ENCODE measurements at places on chromosomes 7 and 10.

GRCh38 chr7:101216001-101216859 is 1.2 kb downstream of the PLOD3 start:
- no peak for DNase-seq

DNA sequence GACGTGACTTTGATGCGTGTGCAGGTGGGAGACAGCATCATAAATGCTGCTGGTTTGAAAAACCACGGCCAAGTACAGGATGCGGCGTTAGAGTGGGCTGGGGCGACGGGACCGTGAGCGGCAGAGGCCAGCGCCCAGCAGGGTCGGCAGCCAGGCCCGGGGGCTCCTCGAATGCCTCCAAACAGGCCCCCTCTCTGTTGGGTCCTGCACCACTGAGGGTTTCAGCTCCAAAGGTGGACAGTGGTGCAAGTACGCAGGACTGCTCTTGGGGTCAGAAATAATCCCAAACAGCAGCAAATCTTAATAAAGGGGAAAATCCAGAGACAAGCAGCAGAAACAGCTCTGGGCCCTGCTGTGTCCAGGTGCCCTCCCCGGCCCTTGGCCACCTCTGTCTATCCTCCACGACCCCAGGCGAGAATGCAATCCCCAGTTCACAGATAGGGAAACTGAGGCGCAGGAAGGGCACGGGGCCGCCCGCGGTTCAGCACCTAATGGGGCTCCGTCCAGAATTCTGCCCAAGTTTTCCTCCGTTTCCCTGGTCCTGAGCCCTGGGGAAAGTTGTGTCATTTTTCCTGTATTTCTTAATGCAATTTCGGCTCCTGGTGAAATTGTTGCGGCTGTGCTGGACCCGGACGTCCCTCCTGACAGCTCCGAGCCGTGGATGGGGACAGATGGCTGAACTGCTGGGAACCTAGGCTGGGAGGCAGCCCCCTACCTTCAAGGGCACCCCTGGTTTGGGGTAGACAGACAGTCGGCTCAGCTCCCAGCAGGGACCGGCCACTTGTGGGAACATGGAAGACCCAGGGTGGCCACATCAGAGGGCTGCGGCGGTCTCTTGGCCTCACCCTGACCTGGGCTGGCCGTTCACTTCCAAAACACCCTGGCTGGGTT is 97.4 kb downstream of the FOXL3 start:
- no peak for DNase-seq

DNA sequence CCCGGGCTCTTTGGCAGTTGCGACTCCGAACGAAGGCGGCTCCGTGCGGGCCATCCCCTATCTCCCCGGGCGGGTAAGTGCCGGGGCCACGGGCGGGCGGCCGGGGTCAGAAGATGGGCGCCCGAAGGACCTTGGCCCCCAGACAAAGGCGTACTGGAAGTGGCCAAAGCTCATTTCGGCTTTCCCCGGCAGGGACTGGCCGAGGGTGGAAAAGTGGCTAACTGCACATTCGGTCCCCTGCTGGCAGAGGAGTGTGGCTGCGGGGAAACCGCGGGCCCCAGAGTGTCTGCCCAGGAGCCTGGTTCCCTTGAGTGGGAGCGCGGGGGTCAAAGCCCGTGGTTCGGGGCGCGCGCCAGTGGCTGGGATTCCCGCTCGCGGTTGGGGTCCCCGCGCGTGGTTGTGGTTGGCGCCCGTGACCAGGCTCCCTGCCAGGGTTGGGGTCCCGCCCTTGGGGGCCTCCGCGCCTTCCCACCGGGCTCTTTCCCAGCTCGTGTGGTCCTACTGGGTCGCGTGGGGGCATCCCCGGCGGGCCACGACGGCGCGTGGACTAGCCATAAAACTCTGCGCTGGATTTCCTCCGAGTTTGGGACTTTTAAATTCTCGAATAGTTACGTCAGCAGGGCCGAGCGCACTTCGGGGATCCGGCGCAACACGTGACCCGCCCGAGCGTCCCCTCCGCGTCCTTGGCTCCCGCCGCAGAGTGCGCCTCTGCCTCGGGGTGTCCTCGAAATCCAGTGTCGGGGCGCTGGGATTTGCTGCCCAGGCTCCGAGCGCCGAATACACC is 124.4 kb downstream of the TACC2 start:
- no peak for DNase-seq

- peak; percentile 84 for DNase-seq
These were observed 31.6 kb upstream of the LEP start for GRCh38 chr7:128209229-128210035.

DNA sequence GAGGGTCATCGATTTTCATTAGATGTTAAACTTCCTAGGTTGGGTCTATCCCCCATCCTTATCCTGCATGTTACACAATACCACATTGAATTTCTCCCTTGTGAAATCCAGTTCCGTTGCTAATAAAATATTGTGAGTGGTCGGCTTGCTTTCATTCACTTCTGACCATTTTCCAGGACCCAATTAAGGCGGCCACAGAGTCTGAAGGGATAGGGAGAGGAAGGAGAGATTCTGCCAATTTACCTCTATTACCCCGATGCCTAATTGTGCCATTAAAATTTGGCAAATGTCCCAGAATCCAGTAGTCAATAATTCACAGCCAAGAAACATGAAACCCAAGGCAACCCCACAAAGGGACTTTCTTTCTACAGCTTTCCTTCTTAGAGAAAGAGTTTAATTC is 129.9 kb downstream of the IPMK start:
- no peak for DNase-seq
